ENCODE measurements at places on chromosomes 6 and 20.

GRCh38 chr6:27806981-27807440 lies 105.2 kb downstream of the OR2B2 start:
- DNase-seq: no peak

GRCh38 chr20:59318803-59319202 lies 18.4 kb downstream of the EDN3 start:
- DNase-seq: no peak

GRCh38 chr6:24520929-24521546 lies 26.3 kb downstream of the ALDH5A1 start:
- peak; percentile 40 for DNase-seq

GRCh38 chr6:141976994-141977393 lies 155.7 kb upstream of the GJE1 start:
- DNase-seq: no peak

GRCh38 chr6:119346450-119346849 lies 3.1 kb downstream of the MAN1A1 start:
- no peak for DNase-seq

- DNase-seq: peak; percentile 54
Measured at GRCh38 chr20:4160761-4161305, 145.5 kb upstream of the RNF24 start.

DNA sequence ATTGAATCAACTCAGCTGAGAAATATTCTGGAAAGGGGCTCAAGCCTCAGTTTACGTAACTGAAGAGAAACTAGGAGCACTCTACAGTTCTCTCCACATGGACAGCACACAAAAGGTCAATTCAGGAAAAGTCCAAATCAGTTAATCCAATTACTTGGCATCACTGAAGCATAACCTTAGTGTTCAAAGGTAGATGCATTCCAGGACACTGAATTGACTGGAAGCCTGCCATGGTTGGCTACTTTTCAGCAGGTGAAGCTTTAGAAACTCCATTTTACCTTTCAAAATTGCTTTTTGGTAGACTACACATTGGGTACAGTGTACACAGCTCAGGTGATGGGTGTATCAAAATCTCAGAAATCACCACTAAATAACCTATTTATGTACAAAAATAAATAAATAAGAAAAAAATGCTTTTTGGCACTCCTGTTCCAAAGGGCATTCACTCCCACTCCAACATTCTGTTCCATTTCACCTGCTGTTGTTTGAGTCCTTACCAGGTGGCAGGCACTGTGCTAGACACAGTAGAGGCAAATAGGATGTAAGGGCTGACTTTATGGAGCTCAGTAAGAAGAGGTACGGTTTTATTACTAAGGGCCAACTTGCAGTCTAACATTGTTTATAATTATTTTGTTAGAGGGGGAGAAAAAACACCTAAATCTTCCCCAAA lies 153.4 kb downstream of the FAXC start:
- DNase-seq: no peak

DNA sequence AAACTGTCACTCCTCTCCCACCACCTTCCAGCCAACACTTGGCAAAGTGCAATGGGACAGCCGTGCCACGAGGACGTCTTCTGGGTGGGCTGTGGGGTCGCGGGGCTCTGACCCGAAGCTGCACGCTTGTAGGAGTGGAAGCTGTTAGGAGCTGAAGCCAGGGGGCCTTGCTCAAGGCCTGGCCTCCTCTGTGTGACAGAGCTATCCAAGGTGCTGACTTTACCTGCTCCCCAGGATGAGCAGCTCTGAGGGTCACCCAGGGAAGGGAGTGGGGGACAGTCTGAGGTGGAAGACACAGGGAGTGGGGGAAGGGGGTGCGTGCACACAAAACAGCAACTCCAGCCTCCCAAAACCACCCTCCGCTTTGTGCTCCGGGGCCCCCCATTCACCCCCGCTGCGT lies 17.5 kb upstream of the CHRNA4 start:
- no peak for DNase-seq

DNA sequence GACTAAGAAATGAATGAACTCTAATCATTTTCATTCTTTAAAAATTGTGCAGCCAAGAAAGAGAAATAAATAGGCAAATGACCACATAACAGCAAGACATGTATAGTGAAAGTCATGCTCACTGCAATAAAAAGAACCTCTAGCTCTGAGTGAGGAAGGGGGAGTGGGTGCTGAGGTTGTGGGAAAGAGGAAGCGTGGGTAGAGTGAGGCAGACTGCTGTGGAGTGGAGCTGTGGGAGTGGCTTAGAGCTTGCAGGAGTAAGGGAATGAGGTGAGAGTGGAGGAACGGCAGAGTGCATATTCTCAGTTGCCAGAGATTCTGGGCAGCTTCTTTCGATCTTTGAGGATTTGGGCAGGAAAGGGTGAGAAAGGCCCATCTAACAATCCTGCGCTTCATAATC lies 10.4 kb downstream of the DEFB129 start:
- peak; percentile 87 for DNase-seq

DNA sequence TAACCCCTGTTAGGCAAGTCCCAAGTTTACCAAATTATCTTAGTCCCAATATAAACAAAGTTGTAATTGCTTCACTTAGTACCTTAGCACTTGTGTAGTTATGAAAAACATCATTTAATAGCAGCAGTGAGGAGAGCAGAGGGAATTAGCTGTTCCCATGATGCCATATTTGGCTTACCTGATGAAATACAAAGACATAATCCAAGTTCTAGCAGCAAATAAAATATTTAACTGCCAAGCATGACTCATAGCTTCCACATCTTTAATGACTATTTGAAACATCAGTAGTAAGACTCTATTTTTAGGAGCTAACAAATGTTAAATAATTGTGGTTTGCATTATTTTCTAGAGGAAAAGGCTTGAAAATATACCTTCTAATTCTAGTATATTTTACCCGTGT lies 94.0 kb upstream of the MCHR2 start:
- DNase-seq: no peak
